ENCODE measurements at places on chromosomes 11 and 22.

DNA sequence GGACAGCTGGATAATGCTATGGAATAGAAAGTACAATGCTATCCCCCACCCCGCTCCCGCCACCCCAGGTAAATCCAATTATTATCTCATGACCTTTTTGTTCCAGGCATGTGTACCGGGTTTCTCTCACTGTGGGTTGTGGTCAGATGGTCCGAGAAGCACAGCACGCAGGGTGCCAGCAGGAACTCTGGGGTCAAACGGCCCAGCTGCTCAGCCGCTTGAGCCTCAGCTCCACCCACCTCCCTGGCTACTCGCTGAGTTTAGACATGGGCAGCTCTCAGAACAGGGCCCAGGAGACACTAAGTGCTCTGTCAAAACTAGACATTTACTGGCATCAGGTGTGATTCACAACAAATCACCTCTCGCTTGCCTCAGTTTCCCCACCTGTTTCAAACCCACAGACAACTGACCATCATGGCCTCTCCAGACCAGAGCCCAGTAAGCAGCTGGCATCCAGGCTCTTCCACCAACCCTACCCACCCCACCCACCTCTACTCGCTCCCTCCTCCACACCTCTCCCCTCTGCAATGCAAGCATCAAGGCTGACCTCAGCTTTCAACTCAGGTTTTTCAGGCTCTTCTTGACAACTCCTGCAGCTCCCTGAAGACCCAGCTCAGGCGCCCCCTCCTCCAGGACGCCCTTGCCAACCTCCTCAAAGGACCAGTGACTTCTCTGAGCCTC lies 13.0 kb upstream of the MFNG start:
- no peak for DNase-seq

- no peak for DNase-seq
These were observed 53.7 kb downstream of the MCHR1 start for GRCh38 chr22:40732999-40733292.

- no peak for DNase-seq
These were observed 33.5 kb downstream of the GLB1L2 start for GRCh38 chr11:134365011-134365925.

DNA sequence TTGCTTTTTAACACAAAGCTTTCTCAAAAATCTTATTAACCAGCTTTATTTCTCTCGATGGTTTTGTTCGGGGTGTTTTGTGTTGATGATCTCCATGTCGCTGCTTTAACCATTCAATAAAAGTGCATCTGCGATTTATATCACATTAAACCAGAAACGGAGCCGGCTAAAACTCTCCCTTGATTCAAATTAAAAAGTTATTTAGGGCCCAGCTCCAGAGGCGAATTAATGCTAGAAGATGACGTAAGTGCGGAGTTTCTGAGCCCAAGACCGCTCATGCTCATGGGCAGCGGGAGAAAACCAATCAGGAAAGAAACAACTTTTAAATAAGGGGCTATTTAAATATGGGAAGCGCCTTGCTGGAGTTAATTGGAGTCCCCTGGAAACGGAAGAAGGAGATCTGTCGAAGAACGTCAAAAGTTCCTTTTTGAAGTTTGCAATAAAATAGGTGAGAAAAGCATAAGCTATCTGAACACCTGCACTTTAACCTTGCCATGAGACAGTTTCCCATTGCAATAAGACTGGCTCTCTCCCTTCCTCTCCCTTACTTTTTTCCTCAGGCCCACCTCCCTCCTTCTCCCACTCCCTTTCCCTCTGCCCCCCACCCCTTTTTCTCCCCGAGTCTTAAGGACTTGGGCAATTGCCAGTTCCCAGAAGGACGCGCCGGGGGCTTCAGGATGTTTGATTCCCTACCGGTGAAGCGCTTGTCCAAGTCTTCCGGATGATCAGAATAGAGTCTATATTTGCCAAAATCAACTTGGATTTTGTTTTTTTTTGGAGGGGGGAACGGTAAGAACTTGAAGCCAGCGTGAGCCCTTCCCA lies 1.9 kb upstream of the DBX1 start:
- no peak for DNase-seq

DNA sequence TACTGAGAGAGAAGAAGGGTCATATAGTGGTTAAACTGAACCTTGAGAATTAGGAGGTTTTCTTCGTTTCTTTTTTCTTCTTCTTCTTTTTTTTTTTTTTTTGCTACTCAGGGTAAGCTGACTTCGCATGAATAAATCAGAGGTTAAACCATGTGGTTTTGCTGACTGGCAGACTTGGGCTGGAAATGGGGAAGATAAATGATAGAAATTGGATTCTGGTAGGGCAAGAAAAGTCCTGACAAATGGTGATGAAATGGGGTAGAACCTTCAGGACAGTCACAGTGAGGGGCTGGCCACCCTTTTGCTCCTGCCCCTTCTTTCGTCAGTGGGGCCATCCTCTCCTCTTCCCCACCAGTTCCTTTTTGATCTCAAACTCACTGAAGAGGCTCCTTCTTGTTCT lies 1.6 kb upstream of the SWAP70 start:
- peak; percentile 41 for DNase-seq

DNA sequence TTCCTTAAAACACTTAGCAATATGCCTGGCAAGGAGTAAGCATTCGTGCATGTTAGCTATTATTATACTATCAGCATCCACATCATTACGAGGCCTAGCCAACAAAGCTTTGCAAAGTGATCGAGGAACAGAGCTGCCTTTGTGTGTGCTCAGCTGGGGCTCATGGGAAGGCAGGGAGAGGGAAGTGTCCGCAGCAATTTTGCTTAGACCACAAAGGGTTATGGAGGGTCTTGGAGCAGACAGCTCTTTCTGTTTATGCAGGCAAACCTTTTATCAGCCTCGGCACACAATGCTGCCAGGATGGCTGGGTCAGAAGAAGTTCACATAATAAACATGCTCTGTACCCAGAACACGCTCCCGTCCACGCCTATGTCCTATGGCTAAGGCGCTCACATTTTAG lies 10.9 kb upstream of the DKK3 start:
- DNase-seq: no peak

- DNase-seq: peak; percentile 37
These were observed 57.2 kb upstream of the ARHGAP32 start for GRCh38 chr11:129249351-129249750.

DNA sequence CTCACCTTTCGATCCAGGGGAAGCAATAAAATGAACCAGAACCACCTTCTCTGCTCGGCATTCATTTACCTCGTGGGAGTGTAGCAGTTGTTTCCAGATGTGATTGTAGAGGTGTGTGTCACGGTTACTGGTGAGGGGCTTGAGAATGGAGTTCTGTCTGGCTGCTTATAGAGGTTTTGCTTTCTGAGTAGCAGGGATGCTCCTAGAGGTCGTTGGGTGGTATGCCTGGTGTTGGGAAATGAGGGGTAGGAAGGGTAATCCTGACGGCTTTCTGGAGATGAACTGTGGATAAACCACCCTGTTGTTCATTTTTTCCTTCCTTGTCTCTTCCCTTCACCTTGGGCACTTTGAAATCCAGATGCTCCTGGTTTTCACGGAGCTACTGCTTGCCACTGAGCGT lies 8.1 kb downstream of the TEAD1 start:
- no peak for DNase-seq

- DNase-seq: no peak
These were observed 43.6 kb downstream of the ARFGAP3 start for GRCh38 chr22:42813501-42813900.

GRCh38 chr11:89529626-89530380 lies 38.6 kb upstream of the NOX4 start:
- no peak for DNase-seq

- DNase-seq: no peak
These were observed 558.4 kb downstream of the TMEM135 start for GRCh38 chr11:87596176-87596575.

DNA sequence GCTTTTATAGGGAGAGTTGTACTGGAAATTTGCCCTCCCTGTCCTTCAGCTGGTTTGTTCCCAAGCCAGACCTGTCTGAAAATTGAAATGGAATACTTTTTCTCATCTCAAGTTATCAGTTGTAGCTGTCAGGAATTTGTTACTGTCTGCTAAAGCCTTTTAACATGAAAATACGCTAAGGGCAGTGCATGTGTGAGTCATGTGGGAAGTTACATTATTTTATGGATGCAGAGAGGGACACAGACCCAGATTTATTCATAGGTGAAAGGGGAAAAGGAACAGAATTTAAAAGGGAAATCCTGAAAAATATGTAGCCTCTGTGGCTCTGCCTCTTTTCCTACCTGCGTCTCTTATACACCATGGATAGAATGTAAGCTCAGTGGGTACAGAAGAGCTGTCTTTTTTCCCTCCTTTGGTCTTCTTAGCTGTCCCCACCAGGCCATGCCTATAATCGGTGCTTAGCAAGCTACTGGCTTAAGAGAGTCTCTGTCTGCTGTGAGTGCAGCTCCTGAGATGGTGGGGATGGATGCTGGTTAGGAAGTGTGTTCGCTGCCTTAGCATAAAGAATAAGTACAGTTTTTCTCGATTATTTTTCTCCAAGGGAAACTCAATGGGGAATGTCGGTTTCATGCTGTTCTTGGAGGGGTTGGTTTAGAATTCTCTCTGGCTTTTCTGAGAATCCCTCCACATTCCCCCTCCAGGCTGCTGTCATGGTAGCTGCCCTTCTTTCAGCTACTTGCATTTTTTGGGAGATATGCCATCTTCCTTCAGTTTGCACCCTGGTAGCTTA lies 166.8 kb downstream of the TEAD1 start:
- no peak for DNase-seq

DNA sequence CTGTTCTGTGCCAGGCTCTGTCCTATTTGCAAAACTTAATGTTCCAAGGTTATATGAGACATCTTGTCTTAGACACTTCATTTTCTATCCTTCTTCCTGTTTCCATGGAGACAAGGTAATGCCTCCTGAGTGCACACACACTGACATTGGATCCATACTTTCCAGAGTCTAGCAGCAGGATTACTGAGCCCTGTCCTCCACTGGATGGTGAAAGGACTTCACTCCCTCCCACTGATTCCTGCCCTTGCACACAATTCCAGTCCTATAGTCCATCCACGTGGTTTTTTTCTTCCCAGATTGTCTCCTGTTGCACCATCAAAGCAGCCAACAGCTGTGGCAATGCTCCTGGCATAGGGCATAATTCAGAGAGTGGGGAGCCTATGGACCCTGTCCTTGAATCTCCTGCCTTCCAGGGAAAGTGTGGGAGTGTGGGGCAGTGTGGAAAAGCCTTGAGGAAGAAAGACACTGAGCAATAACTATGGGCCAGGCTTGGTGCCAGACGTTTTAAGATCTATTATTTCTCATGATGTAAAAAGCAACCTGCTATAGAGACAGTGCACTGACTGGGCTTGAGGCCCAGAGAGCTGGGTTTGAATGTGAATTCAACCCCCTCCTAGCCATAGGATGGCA lies 31.3 kb downstream of the SERPINH1 start:
- DNase-seq: no peak

DNA sequence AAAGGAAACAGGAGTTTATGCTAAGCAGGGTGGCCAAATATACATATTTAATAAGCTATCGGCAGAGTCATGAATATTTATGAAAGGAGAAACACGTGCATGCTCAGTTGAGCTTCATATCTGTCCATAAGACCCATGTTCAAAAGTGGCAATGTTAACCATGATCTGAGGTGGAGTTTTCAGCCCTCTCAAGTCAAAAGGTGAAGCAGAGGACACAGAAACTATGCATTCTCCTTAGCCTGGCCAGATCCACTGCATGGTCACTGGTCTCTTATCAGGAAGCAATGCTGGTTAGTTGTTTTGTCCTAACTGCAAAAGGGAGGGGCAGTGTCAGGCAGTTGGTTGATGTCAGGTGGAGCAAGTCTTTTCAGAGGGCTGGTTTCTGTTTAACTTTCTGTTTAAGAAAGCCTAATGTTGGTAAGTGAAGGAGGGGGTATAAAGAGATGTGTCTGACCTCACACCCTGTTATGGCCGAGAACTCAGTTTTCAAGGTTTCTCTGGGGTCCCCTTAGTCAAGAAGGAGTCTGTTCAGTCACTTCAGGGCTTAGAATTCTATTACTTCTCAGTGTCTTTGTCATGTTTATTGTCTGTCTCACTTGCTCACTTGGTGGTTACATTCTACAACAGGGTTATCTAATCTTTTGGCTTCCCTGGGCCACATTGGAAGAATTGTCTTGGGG lies 5.5 kb upstream of the SELENOH start:
- no peak for DNase-seq

DNA sequence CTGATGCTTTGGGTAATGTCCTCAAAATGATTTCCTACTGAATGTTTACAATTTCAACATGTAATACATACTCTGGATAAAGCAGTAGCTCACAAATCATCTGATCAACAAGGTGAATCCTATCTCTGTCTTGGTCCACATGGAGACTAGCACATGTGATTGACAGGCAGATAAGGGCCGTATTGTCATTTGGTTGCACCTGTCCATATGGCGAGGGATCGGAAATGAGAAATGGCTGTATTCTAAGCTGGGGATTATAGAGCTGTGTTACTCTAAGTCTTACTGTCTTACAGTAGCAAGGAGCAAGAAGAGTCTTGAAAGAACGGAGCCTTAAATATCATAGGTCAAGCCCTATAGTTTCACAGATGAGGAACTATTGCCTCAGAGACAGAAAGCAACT lies 55.7 kb downstream of the APIP start:
- DNase-seq: no peak

DNA sequence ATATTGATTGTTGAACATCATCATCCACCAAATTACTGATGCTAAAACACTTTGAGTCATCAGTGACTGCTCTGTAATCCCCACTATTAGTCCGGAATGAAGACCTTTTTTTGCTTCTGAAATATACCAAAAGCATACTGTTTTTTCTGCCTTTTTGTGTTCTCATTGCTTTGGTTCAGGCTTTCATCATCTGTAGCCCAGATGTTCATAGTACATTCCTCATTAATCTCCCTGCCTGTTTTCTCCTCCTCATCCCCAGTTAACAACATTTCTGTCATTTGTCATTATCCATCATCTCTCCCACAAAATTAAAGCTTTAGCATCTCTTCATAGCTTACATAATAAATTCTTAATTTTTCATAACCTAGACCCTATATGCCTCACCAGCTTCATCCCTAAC lies 9.2 kb downstream of the CEP57 start:
- DNase-seq: no peak

- no peak for DNase-seq
These were observed 3.9 kb upstream of the RANBP1 start for GRCh38 chr22:20111689-20112622.

DNA sequence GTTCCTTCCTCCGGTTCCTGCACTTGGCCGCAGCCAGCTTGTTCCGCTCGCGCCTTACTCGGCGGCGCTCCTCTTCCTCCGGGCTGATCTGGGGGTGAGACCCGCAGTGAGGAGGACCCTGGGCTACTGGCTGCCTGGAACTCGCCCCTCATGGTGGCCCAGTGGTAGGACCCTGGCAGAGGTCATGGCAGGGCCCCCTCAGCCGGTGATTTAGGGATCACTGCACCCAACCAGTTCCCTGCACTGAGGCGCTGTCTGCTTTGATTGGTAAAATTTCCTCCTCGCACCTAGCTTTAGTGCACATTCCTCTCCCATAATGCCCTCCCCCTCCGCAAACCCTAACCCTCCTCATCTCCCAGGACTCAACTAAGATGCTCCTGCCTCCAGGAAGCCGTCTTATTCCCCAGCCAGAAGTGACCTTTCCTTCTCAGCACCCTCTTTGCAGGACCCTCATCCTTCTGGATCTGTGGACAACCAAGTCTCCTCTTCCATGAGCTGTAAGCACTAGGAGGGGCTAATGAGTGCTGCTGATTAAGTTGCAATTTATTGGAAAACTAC lies 3.6 kb downstream of the CCDC85B start:
- DNase-seq: no peak

Measured in GF-D8 (cell line).